Stimulated activated CD4-positive, alpha-beta T cell treated with anti-CD3 and anti-CD28 coated beads, Interleukin-4, amount 100 ng/mL, for 4 hours (primary cell): ENCODE measurements at places on chromosomes 1 and 21.

DNA sequence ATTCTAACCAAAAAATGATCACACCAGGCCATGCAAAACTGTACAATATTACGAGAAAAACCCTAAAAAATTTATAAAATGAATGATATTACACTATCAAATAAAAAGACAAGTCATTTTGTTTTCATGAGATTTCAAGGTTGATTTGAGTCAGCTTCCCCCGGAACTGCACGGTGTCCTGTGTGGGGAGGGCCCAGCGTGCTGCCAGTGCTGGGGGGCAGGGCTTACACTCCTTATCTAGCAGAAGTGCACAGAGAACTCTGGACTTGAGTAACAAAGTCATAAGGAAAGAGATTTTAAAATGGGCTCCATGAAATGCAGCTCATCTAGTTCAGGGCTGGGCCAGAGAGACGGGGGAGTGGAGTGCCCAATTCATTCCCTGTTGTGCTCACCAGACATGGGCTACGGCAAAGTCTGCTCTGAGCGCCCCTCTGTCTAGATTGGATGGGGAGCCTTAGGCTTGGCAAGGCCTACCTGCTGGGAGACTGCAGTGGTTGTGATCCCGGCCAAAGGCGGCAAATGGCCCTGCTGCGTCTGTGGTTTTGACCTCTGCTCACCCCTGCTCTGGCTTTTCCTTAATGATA, 50.1 kb downstream of the COQ8A start:
- DNase-seq, result peak; percentile 25

GRCh38 chr1:22332795-22333499, 118.7 kb upstream of the ZBTB40 start:
- no peak for DNase-seq

GRCh38 chr1:150925080-150925479, 1.1 kb upstream of the SETDB1 start:
- no peak for DNase-seq

- DNase-seq, result no peak
These were observed 75.6 kb upstream of the USP25 start for GRCh38 chr21:15654171-15654570.

DNA sequence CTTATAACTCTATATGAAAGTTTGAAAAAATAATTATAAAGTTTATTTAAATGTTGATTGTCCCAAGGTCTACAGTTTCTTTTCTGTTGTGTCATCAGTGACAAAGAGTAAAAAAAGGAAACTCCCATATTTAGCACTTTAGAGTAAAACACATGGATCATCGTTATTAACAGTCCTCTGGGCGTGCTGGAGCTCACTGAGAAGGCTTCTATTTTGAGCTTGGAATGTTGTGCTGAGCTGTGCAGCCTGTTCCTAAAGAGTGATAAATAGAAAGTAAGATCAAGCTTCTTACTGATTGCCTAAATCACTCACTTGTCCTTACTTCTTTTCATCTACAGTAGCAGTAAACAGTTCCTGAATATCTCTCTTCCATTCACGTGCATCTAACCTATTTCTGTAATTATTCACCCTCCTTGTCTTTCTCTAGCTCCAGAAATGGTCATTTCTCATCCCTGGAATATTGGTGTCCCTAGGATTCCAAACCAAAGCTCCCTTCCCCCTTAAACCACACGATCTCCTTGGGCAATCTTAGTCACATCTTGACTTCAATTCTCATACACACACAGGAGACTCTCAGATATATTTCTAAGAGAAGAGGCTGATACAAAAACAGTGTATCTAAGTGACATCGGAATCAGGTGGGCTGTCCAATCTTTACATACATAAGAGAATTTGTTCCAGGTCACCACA, 11.9 kb downstream of the GBP5 start:
- no peak for DNase-seq

- no peak for DNase-seq
These were observed 314.8 kb upstream of the C1orf87 start for GRCh38 chr1:60388092-60388987.

DNA sequence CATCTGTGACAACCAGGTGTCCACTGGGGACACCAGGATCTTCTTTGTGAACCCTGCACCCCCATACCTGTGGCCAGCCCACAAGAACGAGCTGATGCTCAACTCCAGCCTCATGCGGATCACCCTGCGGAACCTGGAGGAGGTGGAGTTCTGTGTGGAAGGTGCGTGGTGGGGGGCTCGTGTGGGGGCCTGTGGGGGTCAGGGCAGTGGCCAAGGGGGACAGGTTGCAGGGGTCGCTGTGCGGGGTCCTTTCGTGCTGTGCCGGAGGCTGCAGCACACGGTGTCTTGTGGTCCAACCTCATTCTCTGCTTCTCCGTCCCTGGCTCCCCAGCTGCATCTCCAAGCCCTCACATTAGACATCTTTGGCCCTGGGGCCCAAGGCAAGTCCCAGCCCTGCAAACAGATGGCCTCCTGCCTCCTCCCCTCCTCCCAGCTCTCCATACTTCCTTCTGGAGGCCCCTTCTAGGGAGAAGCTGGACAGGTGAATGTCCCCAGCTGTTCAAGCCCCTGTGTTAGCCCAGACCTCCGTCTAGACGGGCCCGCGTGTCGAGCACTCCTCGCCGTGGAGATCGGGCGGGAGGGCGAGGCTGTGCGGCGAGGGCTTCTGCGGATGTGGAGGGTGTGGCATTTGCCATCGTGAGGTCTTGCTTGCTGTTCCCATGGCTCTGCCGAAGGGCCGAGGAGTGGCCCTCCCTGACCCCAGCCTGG, 2.5 kb downstream of the AGRN start:
- no peak for DNase-seq

DNA sequence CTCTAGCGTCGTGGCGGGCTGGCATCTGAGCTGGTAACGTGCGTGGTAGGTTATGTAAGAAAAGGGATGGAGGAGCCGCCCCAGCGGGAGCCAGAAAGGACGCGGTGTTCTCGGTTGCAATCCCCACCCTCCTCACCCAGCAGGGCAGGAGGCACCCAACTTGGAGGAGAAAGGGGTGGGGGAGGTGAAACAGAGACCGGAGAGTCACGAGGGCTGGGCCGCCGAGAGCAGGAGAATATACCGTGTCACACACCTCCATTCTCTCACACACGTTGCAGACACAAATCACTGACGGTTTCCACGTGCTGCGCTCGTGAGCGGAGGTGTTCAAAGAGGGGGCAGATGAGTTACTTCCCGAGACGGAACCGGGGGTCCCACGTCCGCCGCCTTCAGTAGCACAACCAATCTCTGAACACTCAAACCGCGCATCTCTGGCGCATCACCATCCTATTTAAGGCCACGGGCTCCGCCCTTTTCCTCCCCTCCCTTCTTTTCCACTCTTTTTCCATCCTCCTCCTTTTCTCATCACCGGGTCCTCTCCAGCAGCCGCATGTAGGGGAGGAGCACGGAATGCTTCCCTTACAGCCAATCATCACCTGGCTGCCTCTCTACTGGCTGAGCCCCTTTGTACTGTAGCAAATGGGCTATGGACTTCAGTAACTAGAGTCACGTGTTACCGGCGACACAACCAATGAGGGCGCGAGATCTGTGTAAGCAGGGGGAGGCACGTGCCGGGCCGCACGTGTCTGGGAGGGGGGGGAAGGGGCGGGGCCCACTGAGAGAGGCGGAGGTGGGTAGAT, at the start of gene CIART:
TSS of gene CIART (plus strand) at position 797 of the 800 bp plus-strand sequence. CDS start 714 bp downstream, outside the sequence.
- DNase-seq, result peak; percentile 92

GRCh38 chr1:72516264-72516663, 233.9 kb upstream of the NEGR1 start:
- DNase-seq, result no peak

GRCh38 chr1:11654939-11655808, 497 bp downstream of the FBXO44 start:
- no peak for DNase-seq

DNA sequence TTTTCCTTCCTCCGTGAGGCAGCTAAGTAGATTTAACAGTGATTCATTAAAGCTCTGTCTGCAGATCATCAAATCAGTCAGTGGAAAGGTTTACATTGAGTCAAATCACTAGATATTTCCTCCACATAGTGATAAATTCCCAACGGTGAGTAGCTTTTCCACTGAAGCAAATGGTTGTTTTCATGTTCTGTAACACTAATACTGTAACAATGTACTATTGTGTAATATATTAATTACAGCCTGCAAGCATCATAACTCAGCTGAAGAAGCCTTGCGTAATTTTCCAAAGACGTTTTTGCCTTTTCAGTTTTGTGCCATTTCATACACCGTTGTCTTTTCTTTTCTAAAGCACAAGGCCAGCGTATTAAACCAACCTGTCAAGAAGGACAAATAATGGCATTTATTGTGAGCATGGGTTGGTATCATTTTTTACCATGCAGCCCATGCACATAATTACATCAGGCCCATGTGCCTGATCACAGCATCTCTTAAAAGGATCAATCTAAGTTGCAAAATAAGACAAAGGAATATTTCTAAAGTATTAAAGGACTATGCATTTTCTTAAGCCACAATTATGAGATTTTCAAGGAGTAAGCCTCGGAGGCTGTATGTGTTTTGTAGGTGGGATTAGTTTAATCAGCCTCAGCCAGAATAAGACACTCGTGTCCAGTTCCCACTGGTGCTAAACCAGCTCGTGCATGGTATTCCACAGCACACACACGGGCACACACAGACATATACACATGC, 16.7 kb upstream of the PDE9A start:
- DNase-seq, result no peak
